Kidney (tissue), 22 donors: ENCODE measurements at places on chromosomes 7 and 10. TPM values are rescaled to one million over a fixed set of nuclear protein-coding genes. Genes with fewer than 3 reads are reported as not detected.

DNA sequence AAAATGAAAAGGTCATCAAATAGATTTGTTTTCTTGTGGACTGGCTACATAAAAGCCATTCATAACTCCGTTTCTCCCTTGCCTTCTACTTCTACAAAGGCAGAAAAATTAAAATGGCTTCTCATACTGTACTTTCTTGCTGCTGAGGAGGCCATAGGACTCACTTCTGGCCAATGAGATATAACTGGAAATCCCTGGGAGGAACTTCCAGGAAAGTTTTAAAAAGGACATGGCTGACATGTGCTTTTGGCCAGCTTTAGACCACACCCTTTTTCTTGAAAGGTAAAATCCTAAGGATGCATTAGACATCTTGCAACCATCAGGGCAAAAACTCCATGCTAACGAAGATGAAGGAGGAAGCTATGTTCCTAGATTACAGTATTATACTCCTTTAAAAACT, 58.5 kb downstream of the PDZD8 start:
- DNase-seq, result no peak

GRCh38 chr10:123998197-123999141, 94.9 kb downstream of the CHST15 start:
- no peak for DNase-seq

GRCh38 chr10:117788911-117789310, 246.4 kb downstream of the EMX2 start:
- peak; percentile 48 for DNase-seq

CCDC201 gene
- polyA plus RNA-seq, result not detected

NRAP gene
- polyA plus RNA-seq, result not detected
